T-helper 2 cell (primary cell): ENCODE measurements at places on chromosomes 7 and 10.
A peak's percentile ranks its signal among the peaks of the same experiment; 100 is the strongest.

GRCh38 chr10:117964536-117964935 is 82.2 kb downstream of the RAB11FIP2 start:
- no peak for DNase-seq

DNA sequence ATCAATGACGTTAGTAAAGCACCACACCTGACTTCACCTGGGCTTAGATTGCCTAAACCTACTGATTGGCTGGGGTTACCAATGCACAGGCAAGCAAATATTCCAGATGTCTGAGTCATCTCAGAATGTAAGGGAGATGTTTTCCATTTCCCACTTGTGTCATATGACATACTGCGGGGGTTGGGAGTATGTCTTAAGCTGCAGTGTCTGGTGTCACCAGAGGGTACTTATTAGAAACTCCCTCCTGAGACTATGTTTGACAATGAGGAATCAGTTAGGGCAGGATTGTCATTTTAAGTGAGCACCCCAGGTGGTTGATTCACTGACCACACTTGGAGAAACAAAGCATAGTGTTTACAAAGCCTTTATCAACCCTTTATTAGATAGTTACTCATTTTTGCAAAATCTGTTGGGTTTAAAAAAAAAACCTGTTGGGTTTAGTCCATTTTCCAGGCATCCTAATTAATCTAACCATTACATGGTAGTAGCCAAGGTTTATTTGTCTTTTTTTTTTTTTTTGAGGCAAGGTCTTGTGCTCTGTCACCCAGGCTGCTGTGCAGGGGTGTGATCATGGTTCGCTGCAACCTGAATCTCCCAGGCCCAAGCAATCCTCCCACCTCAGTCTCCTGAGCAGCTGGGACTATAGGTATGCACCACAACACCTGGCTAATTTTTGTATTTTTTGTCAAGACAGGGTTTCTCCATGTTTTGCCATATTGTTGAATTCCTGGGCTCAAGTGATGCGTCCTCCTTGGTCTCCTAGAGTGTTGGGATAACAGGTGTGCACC is 72.5 kb downstream of the CDK6 start:
- no peak for DNase-seq

DNA sequence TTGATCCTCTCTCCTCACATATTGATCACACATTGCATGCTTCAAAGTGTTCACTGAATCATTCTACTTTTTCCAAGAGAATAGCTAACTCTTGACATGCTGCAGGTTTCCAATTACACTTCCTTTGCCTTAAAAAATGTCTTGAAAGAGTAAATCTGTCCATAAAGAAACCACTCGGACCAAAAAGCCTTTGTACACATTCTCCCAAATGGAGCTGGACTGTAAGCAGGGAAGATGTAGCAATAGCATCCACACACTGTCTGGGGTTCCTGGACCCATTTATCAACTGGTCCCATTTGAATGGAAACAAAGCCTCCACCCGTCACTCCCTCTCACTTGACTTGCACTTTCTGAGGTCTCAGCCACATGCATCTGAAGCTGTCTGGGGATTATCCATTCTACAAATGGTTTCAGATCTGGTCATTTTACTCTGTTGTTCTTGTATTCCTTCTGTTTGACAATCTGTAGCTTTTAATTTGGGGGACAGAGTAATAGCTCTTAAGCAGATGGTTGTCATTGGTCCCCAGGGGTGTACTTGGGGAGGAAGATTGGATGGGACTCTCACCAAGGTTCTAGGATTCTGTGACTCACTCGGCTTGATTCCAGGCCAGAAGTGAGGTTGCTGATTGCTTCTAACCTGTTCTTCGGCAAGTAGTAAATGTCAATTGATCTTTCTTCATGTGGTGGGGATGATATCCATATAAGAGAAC is 203.5 kb downstream of the HIBADH start:
- no peak for DNase-seq

DNA sequence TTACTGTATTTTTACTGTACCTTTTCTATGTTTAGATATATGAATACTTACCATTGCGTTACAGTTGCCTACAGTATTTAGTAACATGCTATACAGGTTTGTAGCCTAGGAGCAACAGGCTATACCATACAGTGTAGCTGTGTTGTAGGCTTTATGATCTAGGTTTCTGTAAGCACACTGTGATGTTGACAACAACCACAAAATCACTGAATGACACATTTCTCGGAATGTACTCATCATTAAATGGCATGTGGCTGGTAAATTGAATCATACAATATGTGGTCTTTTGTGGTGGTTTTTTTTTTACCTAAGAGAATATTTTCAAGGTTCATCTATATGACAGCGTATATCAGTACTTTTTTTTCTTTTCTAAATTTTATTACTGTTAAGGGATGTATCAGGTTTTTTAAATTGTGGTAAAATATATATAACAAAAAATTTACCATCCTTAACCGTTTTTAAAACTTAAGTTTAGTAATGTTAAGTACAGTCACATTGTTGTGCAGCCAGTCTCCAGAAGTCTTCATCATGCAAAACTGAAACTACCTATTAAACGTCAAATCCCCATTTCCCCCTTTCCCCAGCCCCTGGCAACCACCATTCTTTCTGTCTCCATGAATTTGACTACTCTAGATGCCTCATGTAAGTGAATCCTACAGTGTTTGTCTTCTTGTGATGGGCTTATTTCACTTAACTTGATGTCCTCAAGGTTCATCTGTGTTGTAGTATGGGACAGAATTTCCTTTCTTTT is 21.5 kb downstream of the BTAF1 start:
- DNase-seq, result peak; percentile 96

GRCh38 chr10:15516256-15517085 is 145.4 kb upstream of the FAM171A1 start:
- DNase-seq, result no peak

DNA sequence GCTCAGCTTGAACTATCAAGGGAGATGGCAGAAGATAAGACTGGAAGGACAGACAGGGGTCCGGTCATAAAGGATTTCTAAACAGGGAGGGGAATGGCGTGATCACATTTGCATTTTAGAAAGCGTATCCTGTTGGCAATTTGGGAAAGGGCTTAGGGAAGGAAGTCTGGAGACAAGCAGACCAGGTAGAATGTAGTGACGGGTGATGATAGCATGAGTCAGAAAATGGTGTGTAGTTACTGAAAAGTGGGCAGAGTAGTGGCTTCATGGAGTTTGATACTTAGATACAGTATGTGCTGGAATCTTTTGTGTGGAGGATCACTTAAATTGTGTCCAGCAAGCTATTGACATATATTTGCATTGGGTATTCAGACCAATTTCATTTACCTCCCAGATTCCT is 61.2 kb downstream of the LRGUK start:
- DNase-seq, result no peak

- no peak for DNase-seq
These were observed 116.8 kb downstream of the MAD1L1 start for GRCh38 chr7:2115760-2116447.

- DNase-seq, result no peak
These were observed 281.8 kb downstream of the POU6F2 start for GRCh38 chr7:39259391-39260003.

- DNase-seq, result no peak
These were observed 72.2 kb downstream of the DAGLB start for GRCh38 chr7:6375348-6376101.

GRCh38 chr7:69763513-69763912 is 165.2 kb downstream of the AUTS2 start:
- DNase-seq, result no peak

DNA sequence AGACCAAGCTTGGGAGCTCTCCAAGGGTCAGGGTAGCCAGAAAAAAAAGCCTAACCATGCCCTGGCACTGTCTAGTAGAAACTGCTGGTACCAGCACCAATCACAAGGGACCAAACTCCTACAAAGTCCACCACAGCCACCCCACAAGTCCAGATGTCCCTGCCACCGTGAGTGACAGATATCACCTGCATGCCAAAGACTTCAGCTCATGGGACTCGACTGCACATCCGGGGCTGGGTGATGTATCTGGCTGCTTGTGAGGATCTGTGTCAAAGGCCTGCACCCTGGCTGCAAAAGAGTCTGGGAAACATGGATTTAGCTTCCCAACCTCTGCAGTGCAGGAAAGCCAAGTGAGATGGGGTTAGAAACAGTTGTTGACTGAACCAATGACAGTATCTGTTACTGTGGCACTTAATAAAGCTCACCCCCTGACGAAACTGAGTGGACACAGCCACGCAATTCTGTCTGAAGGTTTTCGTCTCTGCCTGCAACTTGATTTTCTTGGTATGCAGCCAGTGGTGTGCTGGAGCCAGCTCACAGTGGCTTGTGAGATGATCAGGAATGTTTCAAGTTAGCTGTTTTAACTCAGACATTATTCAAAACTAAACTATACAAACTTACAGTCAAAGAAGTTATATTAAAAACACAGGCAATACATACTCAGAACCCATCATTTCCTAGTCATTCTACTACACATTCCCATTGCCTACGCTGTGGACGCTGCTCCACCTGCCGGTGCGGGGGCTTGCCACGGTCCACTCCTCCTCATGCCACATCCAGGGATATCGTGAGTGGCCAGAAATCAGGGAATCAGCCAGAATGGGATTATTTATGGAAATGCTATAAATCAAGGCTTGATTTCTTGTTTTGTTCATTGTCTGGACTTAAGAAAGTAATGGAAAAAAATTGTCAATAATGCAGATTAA is 9.2 kb downstream of the ZNF488 start:
- DNase-seq, result no peak

DNA sequence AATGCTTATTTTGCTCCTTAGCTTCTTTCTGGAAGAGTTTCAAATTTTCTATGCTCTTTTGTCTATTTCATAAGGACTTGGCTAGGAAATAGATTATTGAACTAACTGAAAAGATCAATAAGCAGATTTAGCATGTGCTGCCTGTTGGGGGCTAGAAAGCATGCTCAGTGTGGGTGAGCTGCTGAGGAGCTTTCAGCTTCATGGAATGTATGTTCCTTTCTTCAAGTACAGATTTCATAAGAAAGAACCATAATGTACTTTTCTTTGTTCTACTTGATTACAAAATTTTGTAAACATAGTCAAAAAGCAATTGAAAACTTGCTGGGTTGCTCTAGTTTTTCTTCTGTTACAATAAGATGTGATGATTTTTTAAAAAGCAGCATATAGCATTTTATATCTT is 73.8 kb downstream of the TAF3 start:
- DNase-seq, result no peak

DNA sequence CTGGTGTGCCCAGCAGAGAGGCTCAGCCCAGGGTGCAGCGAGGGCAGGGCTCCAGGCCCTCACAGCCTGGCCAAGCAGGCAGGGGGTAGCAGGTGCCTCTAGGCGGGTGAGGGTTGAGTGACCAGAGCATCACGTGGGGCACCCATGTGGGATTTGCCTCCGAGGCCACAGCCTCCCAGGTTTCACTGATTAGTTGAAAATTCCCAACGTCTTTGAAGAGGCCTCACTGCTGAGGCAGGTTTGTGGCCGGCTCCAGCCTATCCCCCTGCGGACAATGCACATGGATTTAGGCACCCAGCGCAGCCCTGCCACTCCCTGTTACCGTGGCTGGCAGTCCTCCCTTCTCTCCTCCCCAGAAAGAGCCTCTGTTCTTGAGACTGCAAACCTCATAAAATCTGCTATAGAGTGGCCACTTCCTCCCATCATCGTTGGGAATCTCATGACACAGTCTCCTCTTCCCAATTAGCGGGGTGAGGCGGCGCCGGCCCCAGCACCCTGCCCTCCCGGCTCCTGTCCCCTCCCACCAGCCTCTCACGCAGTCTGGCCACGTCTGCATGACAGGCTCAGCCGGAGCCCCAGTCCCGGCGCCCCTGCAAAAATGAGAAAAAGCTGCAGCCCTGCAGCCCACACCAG is 10.8 kb downstream of the MYL10 start:
- DNase-seq, result no peak

DNA sequence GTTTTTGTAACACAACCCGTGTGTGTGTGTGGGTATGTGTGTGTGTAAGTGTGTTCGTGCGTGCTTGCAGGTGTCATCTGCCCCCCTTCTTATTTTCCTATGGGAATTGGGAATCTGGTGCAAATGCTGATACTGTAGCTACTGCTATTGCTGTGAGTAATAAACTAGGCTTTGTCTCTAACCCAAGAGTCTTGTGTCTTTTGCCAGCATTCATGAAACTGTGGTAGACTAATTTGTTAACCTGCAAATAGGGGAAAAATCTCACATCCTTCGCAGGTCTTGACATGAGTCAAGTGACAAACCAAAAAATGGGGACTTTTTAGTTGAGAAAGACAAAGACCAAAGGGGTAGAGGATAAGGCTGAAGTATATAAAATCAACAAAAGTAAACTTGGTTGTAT is 57.9 kb upstream of the FAM133B start:
- peak; percentile 83 for DNase-seq

GRCh38 chr10:132740588-132740987 is 45.4 kb downstream of the NKX6-2 start:
- no peak for DNase-seq

- no peak for DNase-seq
These were observed 386.6 kb upstream of the VWC2 start for GRCh38 chr7:49386792-49387191.

DNA sequence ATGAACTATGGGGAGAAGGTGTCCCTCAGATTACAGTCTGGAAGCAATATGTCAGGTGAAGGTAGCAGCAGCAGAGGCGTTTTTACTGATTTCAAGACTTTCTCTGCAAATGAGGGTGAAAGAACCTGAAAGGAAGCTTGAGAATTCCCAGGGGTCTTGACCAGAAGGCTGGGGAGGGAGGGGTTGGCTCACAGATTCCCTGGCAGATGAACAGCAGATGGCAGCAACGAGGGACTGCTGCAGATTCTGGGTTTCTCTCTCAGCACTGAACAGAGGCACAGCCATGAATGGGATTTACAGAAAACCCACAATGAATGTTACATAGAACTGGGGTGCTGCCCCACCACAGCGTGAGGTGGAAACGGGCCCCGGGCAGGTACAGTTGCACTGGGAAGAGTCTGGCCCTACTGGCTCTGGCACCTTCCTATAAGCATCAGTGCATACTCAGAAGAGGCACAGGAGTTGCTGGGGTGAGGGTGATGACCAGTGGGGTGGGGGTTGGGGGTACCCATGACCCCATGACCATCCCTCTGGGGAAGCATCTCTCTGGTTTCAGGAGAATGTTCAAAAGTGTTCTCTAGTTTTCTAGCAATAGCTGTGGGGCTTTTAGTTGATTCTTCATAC is 317.8 kb downstream of the SH2D4B start:
- DNase-seq, result no peak

GRCh38 chr7:141012044-141012685 is 2.6 kb downstream of the MRPS33 start:
- peak; percentile 88 for DNase-seq

GRCh38 chr10:124943301-124944092 is 1.6 kb downstream of the ZRANB1 start:
- DNase-seq, result no peak

- no peak for DNase-seq
These were observed 19.2 kb downstream of the HIF1AN start for GRCh38 chr10:100554902-100555301.

DNA sequence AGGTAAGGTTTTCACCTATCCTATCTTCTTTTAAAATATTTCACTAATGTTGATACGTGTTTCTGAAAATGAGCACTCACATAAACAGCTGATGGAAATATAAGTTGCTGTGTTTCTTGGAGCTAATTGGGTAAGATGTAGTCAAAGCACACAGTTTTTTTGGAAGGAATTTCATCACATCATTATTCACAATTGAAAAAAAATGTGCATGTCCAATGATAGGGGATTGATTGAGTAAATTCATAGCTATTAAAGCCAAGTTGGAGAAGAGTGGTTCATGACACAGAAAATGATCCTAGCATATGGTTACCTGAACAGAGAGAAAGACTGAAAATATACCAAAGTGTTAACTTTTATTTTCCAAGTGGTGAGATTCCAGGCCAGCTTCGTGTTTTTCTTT is 29.6 kb downstream of the GLI3 start:
- no peak for DNase-seq
